ENCODE measurements at places on chromosomes 2 and 18.

DNA sequence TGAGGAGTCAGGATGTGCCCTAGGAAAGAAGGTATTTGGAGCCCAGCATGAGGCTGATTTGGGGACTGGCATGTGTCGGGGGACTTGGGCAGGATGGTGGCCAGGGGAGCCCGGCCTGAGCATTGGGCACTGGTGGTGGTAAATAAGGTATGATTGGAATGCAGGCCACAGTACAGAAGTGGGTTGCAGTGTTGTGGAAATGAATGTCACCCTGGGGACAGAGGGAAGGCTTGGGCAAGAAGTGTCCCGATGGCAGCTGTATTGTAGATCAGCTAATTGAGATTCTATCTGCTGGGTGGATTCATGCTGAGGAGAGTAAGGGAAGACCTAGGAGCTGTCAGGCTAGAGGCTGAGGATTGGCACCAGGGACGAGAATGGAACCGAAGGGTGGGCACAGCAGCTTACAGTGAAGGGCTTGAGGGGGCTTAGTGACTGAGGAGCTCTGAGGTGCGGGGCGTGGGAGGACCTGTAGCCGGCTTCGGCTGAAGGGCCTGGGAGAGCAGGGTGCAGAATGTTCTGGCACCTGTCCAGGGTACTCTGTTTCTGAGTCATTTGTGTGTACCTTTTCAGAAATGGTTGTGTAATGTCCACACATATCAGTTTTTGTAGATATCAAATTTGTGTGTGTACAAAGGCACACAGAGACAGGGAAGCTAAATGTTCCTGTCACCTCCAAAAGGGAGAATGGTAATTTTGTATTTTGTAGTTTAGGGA, 170.2 kb downstream of the PRKCE start:
- DNase-seq, result no peak

DNA sequence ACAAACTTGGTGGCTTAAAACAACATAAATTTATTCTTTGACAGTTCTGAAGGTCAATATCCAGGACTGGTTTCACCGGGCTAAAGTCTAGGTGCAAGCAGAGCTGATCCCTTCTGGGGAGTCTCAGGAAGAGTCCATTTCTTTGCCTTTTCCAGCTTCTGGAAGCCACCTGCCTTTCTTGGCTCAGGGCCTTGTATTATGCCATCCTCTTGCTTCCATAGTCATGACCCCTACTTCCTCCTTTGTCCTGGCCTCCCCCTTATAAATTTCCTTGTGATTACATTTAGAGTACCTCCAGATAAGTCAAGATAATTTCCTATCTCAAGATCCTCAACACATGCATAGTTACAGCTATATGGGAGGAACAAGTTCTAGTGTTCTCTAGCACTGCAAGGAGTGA, 1089.5 kb downstream of the LRP1B start:
- DNase-seq, result no peak

GRCh38 chr2:236404346-236404745, 140.1 kb upstream of the ASB18 start:
- DNase-seq, result no peak

DNA sequence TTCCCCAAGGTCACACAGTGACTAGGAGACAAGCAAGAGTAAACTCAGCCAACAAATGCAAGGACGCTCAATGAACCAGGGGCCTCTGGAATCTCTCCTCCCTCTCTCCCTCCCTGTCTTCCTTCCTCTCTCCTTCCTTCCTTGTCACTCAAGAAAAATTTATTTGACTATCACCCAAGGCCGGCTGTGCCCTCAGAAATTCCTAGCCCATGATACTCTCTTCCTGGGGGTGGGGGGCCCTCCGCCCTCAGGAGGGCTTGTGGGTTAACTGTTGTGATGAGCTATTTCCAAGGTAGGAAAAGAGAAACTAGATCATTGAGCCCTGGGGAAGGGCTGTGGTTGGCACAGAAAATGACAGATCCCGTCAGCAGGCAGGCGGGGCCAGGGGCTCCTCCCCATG, 21.7 kb downstream of the INHBB start:
- no peak for DNase-seq

GRCh38 chr2:213243189-213244044, 40.8 kb upstream of the SPAG16 start:
- DNase-seq, result peak; percentile 30
